ENCODE measurements at places on chromosomes 12 and 14.

- no peak for DNase-seq
These were observed 100.8 kb upstream of the DIO3 start for GRCh38 chr14:101460521-101460920.

DNA sequence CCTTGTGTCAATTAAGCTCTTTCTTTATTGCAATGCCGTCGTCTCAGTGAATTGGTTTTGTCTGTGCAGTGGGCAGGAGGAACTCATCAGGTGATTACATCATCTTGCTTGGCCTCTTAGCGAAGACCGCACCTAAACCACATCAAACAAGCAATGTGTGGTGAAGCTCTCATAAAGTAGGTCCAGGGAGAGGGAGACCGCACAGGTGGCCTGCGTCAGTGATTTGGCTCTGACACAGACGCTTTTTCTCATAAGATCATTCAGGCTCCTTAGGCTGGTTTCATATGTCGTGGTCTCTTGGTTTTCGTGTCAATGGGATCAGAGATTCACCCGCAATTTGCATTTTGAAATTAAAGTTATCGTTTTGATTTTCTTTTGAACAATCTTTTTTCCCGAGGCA is 6.7 kb upstream of the TESC start:
- DNase-seq, result no peak

- no peak for DNase-seq
These were observed 31.8 kb downstream of the SLC8B1 start for GRCh38 chr12:113302886-113303640.

DNA sequence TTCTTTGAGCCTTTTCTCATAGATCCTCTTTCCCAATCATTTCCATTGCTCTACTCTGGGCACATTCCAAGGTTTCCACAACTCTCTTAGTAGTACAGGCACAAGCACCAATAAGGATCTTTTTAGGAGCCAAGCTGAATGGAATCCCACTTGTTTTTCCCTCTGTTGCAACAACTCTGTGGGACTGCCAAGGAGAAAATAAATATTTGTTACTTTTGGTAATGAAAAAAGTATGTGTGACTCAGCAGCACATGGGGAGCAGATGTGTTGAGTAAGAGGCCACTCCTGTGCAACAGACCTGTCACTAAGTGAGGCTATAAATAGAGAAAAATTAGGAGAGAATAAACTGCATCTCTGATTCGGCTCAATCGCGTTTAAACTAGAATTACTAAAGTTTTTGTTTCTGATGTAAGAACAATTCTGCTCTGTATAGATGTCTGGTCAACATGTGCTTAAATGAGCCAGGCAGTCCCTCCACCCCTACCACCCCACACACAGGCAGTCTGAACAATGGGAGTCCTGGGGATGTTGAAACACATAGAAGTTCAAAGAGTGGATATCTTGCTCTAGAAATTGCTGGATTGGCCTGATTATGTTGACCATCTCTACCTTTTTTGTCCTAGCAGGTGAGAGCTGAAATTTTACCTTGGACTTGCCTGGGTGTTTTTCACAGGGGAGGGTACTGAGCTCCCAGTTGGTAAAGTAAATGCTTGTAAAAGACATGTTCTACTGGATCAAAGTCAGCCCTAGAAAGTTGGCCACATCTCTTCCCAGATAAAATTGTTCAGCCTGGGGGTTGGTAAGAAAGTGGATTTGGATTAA is 244.3 kb upstream of the NOVA1 start:
- DNase-seq, result no peak
